ENCODE measurements at places on chromosomes 7 and 10.

DNA sequence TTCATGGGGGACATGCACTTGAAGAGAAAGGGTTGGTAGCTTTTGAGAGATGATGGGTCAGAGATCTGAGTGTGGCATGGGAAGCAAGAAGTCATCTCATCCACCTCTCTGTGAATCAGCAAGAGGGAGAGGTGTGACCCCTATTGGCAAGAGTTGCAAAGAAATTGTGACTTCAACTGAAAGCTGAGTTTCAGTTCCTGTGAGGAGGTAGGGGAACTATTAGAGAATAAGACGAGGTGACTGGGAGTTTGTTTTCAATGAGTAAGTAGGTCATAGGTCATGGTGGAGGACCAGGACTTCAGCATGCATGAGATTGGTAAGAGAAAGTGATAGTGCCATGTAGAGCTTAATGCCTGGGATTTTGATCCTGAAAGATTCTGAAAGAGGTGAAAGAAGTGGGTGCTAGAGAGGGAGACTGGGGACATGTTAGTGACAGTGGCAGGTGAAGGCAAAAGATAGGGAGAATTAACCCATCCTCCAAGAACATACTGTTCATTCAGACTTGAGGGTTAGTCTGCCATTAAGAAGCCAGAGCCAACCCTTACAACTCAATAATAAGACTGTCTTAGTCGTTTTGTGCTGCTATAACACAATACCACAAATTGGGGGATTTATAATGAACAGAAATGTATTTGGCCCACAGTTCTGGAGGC is 75.5 kb upstream of the CAPZA2 start:
- peak; percentile 69 for DNase-seq

DNA sequence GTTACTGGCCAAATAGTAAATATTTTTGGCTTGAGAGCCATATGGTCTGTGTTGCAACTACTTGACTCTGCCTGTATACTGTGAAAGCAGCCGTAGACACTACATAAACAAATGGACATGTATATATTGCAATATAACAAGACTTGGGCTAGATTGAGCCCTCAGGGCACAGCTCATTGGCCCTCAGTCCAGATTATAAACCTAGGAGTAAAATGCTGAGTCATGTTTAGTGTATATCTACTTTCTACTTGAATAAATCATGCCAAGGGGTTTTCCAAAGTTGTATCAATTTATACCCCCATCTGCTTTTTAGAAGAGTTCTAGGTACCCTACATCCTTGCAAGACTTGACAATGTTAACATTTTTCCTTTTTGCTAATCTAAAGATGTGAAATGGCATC is 27.4 kb upstream of the POU6F2 start:
- DNase-seq: peak; percentile 33

DNA sequence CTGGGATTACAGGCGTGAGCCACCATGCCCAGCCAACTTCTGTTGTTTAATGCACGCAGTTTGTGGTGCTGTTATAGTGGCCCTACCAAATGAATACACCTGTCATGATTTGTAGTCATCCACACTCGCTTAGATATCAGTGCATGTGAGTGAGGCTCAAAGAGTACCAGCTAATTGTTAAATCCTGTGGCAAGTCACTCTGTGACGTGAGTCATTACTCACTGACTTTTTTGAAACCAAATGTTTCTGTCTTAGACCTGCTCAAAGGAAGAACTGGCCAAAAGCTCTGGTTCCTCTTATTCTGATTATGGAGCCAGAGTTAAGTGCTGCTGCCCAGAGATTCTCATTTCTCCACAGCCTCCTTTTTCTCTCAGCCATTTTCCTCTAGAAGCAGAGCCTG is 109.4 kb downstream of the PRKAG2 start:
- no peak for DNase-seq

DNA sequence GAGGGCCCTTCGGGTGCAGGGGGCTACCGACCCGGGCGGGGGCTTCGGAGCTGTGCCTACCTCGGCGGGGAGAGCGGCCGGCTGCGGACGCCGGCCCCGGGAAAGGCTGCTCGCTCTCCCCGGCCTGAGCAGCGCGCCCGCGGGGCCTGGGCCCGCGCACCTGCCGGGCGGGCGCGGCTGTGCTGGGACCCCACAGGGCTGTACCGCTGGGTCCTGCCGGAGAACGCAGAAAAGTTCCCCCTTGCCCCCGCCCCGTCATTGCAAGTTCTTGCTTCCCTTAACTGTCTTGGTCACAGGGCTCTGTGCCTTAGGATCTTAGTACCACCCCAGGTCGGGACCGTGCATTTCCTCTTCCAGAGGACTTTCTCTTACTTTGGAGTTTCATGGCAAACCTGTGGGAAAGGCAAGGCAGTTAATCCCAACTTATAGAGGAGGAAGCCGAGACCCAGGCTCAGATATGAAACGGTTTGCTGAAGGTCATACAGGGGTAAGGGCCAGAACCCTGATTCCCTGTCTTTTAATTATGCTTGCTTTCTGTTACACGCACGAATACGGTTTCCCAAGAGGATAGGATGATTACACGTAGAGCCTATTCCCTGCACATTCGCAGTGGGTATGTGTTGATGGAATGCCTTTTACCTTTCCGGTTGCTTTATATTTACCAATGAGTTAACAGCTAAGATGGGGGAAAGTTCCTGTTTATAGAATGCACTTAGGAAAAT is 652 bp downstream of the PCGF5 start:
- peak; percentile 14 for DNase-seq

GRCh38 chr10:119105155-119105554 is 1.2 kb downstream of the DENND10 start:
- no peak for DNase-seq

DNA sequence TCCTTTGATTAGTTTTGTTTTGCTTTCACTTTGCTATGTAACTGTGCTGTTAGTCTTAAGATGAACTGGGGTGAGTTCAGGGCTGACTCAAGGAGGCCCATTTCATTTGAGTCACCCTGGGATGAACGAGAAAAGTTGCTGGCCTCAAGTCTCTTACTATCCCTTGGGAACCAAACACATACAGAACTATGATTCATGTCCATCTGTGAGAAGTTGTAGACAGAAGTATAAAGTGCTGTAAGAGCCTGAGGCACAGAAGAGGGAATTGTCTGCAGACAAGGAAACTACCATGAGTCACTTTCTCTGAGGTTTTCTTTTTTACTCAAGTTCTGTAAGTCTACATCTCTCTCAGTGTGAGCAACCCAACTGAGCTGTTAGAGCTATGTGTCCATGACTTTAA is 179.8 kb upstream of the CSTF2T start:
- DNase-seq: peak; percentile 99

- DNase-seq: peak; percentile 4
These were observed 36.7 kb downstream of the GNG11 start for GRCh38 chr7:93958216-93958615.

DNA sequence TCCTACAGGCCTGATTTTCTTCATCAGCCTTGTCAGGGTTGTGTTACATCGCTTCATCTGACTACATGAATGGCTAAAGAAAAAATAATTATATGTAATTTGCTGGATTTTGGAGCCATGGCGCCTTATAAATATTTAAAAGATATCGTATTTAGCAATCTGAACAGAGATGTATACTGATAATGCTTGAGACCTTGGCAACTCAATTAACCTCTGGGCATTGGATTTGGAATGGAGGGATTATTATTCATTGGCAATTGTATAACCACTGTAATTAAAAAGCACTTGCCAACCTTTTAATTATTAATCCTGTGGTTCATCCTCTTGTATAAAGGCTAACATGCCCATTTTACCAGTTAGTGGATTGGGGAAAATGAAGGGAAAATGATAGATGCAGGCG is 745.1 kb downstream of the CNTNAP2 start:
- no peak for DNase-seq

DNA sequence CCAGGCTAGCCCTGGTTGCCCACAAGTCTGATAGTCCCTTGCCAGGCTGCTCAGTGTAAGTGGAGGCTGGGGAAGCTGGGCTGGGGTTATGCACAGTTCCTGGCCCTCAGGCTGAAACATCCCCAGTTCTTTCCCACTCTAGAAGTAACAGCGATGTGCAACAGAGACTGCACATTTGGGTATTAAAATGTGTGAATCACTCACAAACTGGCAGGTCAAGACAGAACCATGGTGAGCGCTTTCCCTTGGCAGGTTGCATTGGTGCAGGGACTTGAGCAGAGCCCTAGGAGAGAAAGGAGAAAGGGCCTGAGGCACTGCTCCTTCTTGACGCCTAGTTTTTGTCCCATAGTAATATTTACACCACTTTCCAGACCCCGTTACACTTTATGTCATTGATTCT is 56.1 kb upstream of the SLC35B4 start:
- peak; percentile 83 for DNase-seq

- DNase-seq: peak; percentile 89
These were observed 5.8 kb downstream of the PITX3 start for GRCh38 chr10:102235598-102235920.

GRCh38 chr7:5396542-5396941 is 27.1 kb downstream of the TNRC18 start:
- peak; percentile 77 for DNase-seq

- no peak for DNase-seq
These were observed 190.1 kb downstream of the PLXDC2 start for GRCh38 chr10:20006169-20006870.

GRCh38 chr10:99430116-99430450 is 341 bp downstream of the GOT1 start:
- DNase-seq: no peak

DNA sequence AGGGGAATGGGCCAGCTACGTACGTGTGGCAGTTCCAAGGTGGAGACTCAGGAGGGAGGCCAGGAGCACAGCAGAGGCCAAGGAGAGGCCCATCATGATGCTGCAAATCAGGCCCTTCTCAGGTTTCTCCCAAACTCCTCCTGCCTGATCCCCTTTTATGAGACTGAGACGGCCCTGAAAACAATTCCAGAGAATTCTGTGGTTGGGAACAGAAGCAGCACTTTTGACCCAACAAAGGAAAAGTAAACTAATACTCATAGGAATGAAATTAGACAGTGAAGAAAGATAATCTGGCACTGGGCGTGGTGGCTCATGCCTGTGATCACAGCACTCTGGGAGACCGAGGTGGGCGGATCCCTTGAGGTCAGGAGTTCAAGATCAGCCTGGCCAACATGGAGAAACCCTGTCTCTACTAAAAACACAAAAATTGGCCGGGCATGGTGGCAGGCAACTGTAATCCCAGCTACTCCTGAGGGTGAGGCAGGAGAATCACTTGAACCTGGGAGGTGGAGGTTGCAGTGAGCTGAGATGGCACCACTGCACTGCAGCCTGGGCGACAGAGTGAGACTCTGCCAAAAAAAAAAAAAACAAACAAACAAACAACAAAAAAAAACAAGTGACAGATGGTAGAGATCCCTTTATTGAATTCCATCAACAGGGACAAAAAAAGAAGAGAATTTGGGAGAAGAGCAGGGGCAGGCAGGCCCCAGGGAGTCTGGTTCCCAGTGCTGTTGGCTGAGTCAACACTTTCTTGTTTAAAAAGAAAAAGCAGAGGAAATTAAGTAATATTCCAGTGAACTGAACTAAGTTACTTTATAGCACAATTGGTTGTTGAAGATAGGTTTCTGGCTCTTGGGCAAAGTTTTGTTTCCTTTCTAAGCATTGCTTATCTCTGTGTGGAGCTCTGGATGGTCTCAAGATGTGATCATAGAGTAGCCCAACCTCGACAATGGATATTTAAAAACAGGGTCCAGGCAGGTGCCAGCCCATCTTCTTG is at the start of gene CCL26:
CCL26 (minus strand) TSS at position 131 of the 997 bp plus-strand sequence; CDS start at position 96, 35 bp downstream.
- peak; percentile 44 for DNase-seq

GRCh38 chr7:142632271-142633134 is 116.8 kb upstream of the PRSS1 start:
- DNase-seq: peak; percentile 73

DNA sequence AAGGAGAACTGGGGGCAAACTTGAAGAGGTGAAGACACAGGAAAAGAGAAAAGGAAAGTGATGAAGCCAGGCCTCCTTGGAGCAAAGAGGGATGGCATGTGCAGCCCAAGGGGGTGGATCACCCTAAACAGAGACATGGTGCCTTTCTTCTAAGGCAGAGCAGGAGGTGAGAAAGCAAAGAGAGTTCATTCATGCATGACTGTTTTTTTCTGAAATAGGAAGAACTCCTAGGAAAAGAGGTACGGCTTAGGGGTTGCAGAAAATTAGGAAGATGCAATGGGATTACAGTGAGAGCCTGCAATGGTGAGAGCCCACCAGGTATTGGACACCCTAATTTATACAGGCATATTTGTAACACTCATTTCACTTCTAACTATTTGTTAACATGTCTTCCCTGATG is 15.9 kb downstream of the ITGB1 start:
- no peak for DNase-seq

DNA sequence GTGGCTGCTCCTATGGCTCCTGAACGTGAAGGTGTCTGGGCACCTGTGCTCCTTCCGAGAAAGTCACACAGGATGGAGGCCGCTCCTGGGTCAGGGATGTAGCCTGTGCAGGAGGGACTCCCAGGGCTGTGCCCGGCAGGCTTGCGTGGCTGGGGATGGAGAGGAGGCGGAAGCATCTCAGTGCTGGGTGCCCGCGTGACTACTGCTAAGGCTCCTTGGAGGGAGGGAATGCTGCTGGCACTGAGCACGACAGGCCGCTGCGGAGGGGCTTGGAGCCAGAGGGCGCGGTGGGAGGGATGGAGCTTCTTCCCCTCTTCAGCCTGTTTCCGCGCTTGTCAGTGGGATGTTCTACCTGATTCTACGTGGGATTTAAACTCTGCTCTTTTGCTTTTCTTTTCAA is 35.0 kb downstream of the ADCY1 start:
- no peak for DNase-seq

DNA sequence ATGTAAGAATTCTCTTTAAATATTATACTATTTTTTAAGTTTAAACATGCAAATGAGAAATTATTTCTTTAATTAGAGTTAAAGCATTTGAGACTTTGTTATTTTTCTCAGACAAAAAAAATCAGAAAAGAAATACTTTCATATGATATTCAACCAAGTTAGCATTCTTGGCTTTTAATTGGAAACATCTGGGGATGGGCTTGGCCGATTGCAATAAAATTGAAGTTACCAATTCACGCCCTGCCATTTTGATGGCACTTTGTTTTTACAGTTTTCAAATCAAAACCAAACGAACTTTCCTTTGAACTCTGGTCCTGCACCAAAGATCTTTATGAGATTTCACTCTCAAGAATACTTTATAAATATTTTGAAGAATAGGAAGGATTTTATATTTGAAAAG is 127.7 kb downstream of the ATE1 start:
- no peak for DNase-seq

GRCh38 chr7:140079121-140079536 is 16.4 kb upstream of the PARP12 start:
- DNase-seq: peak; percentile 18

Measured in epithelial cell of esophagus (primary cell).